ENCODE measurements at places on chromosomes 7 and 10. TPM values are rescaled to one million over a fixed set of nuclear protein-coding genes. Genes with fewer than 3 reads are reported as not detected.

Gene MEOX2
- total RNA-seq: 0.07 TPM

Gene MKI67
- total RNA-seq: 96.5 TPM

Gene MUC12
- total RNA-seq: 6.5 TPM

Gene BAMBI
- 29.0 TPM for total RNA-seq

Gene LLCFC1
- total RNA-seq: not detected

Gene SLK
- total RNA-seq: 19.2 TPM

Gene SUFU
- 11.6 TPM for total RNA-seq

Gene IQUB
- total RNA-seq: 0.71 TPM

Gene STYXL1
- total RNA-seq: 27.8 TPM

DNA sequence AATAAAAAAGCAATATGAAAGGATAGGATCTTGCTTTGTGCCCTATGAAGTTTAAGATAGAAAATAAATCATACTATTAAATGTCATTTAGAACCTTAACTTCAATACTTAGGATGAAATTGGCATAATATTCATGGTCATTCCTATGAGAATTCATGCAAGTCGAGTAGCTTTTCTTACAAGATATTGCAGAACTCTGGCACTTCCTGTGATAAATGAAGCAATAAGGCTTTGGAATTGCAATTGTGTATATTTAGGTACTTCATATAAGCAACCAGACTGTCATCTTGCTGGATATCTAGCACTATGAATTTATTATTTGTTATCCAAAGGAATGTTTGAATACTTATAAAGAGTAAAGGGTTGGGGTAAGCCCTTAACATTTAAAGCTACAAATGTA, 116.5 kb downstream of the ZNF438 start:
- no peak for DNase-seq

DNA sequence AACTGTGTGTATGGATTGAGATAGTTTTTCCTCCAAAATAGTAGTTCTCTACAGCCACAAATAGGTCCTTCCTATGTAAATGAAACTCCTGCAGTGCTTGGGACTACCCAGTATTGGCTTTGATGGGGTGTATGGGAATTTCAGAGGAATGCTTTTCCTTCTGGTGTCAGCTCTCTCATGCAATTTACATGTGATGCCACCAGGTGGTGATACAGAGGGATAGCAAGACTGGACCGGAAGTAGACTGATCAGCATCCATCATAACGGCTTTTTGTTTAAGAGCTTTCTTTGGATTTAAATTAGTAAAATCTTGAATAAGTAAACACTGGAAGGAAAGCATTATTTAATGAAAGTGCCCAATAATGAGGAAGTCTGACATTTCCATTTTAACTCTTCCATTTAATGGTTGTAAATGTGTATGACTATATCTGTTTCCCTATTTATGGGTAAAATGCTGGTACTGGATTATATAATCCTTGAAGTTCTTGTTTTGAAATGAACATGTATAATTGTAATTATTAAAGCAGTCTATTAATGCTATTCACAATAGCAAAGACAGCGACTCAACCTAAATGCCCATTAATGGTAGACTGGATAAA, 22.7 kb downstream of the DYNC1I1 start:
- no peak for DNase-seq

DNA sequence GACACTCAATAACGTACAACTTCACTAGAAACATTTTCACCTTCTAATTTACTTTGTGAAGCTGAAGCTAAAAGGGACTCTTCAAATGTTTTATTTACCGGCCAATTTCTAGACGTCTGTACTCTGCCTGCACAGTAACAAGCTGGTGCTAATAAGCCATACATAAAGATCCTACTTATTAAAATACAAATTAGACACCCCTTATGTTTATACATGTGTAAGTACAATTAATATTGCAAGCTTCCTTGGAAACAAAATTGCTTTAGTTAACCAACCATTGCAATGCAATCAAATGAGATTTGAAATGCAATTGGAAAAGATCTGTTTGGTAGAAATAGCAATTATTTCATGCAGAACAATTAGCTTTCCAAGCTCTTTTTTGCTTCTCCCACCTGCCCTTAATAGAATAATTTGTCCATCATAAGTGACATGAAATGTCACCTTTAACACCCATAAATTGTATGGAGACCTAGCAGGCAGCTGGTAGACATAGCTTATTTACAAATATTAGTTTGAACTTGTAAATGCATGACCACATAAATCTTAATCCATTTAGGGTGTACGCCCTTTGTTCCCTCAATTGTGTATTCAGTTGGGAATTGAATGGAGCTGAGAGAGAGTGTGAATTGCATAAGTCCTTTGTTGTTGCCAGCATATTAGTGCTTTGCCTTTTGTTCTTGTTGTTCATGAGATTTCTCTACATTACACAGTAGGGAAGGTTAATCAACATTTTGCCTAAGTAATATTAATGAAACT, 277.1 kb downstream of the CACNA2D1 start:
- DNase-seq: no peak

GRCh38 chr7:140017543-140017942, 45.2 kb downstream of the PARP12 start:
- DNase-seq: no peak

- DNase-seq: no peak
Measured at GRCh38 chr10:130967784-130968183, 343.7 kb downstream of the TCERG1L start.

DNA sequence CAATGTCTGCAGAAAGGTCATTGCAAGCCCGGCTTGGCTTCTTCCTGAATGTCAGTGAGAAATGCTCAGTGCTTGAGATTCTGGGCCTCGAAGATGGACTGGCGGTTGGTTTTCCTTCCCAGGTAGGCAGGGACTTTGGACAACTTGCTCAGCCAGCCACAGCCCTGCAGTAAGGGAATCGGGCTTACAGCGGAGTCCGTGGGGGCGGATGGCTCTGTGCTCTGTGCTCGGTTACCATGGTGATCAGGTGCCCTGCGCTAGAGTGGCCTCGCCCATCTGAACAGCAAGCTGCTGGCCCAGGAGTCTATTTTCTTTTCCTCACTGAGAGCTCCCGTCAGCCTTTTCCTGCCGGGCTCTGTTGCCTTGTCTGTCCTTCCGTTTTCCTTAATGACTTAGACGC, 77.8 kb upstream of the SH2B2 start:
- DNase-seq: no peak

DNA sequence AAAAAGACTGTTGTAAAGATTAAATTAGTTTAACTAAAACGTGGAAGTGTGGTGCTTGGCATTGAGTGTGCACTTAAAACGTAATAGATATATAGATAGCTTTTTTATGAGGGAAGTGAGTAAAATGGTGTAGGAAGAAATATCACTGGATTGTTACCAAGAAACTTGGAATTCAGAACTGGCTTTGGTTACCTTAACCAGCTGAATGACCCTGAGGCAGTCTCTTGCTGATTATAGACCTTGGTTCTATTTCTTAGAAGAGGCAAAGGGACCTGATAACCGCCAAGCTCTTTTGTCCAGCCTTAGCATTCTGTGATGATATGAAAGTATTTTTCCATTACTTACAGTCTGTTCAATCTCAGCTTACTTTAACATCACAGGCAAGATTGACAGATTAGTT, 3.8 kb downstream of the REEP3 start:
- no peak for DNase-seq

DNA sequence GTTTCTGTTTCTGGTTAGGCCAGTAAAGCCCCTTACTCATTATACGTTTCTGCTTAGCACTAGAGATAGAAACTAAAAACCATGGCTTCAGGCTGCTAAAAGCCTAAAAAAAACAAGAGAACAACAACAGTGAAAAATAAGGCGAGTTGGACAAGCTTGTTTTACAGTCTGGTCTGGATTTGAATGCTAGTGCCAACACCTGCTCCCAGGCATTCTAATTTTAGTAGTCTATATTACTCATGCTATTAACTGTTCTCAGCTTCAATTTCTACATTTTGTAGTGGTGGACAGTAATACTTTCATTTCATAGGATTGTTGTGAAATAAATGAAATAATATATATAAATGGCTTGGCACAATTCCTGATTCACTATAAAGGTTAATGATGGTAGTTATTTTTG, 108.5 kb downstream of the HBP1 start:
- no peak for DNase-seq

- no peak for DNase-seq
Measured at GRCh38 chr7:80949449-80949848, 30.6 kb upstream of the SEMA3C start.

DNA sequence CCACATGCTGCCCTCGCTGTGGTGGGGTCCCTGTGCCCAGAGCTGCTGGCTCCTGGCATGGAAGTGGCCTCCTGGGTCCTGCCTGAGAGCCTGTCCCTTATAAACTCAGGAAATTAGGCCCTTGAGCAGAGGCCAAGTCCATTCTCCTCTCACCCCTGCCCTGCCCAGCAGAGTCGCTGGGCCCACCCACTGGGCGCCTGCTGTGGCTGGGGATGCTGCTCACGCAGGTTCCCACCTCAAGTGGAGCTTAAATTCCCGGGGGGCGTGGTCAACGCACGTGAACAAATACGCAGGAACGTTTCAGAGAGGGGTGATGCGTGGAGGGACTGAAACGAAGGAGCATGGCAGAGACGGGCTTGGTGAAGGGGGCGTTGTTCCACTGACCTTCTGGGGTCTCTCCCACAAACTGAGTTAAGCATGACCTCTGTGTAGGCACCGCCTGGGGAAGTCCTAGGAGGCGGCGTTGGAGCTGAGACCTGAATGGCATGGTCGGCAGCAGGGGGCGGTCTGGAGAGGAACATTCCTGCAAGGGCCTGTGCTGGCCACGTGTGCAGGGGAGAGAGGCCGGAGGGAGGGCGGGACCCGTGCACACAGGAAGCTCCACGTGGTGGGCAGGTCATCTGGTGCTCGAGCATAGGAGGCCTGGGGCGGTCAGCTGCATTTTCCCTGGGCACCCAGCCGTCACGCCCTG, 27.9 kb downstream of the FAM20C start:
- DNase-seq: peak; percentile 76

DNA sequence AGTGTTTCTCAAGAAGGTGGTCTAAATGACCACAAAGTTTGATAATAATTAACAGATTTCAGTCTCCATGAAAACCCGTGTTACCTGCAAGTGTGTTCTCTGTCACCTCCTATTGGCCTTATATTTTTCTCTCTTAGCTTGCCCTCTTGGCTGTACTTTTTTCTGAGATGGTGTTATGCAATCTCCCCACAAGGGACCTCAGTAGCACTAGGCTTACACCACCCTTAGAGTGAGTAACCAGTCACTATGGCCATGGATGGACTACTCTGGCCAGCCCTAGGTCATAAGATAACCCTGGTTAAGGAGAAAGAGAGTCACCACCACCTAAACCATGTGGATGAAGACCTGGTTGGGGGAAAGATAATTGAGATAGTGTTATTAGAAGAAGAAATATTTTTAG, 76.8 kb downstream of the NPSR1 start:
- DNase-seq: no peak

GRCh38 chr10:120657371-120657770, 193.8 kb upstream of the WDR11 start:
- no peak for DNase-seq

- no peak for DNase-seq
Measured at GRCh38 chr7:11469028-11469745, 362.8 kb downstream of the THSD7A start.

- no peak for DNase-seq
Measured at GRCh38 chr10:571166-571565, 118.3 kb downstream of the DIP2C start.

- peak; percentile 82 for DNase-seq
Measured at GRCh38 chr7:140403878-140404564, at the start of gene RAB19. TSS of gene RAB19 (plus strand) at chr7:140404058. CDS start at chr7:140407647, 3,589 bp downstream.

DNA sequence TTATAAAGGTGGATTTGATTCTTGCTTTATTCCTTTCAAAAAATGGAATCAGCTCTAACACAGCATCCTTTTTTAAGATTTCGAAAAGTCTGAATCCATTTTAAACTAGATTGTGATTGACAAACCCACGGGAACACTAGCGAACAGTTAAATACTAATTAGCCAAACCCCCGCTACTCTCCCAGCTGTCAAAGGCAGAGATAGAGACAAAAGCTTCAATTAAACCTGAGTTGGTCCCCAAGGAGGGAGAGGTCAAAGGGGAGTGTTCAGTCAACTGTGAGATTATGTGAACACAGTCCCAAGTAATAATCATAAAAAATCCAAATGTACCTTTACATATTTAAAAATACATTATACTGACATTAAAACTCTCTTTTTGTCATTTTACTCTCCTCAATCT, 65.7 kb upstream of the TBX20 start:
- no peak for DNase-seq

DNA sequence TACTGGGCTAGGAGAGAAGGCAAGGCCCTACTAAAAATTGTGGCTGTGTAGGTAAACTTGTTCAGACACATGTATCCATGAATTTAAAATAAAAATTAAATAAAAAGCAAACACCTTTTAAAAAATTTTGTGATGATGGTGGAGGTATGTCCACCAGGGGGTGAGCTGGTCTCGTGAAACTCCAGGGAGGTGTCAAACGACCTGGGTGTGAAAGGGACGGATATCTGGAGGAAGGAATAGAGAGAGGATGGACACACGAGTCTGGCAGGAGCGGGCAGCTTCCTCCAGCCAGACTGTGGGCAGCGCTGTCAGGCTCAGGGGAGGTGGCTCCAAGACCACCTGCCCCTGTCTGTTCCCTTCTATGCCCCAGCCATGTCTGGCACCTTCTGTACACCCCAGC, 34.8 kb upstream of the DMBT1 start:
- no peak for DNase-seq

DNA sequence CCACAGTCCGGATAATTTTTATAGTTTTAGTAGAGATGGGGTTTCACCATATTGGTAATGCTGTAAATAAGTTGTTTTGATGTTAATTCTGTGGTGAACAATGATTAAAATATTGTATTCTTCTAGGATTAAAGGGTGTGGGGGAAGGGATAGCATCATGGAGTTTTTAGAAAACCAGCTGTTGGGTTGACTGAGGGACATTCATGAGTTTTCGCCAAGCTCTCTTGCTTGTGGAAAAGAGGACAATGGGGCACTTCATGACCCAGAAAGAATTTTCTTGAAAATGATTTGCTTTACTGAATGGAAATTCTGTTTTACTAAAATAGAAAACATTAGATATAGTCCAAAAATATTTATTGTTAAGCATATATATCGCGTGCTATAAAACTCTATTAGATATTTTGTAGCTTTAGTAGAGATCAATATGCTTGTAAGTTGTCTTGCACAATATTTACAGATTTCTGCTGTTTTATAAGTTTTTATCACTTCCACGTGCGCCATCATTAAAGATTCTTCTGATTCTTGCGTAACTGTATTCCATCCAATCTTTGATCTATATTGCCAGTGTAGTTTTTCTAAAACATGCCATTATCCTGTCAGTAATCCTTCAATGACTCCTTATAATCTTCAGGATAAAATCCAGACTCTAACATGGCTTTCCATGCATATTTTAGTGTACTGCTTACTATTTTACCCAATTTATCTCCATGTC, 41.8 kb downstream of the LCOR start:
- no peak for DNase-seq

DNA sequence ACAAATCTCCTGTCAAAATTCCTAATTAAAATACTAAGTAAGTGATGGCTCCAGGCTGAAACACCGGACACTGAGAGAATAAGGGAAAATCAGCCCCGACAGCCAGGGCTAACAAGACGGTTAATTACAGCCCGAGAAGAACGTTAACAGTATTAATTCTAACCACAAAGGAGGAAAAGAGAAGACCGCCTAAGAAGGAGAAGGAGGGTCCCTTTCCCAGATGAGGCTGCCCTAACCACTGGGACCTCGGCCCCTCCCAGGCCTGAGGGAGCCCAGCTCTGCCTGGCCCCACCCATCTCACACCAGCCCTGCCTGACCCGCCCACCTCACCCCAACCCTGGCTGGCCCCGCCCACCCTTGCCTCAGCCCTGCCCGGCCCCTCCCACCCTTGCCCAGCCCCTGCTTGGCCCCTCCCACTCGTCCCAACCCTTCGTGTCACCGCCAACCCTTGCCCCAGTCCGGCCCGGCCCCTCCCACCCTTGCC, 51.3 kb downstream of the PWWP2B start:
- peak; percentile 84 for DNase-seq

GRCh38 chr10:131748831-131749766, 151.7 kb upstream of the PPP2R2D start:
- no peak for DNase-seq

All from WTC11 (cell line).